ENCODE measurements at places on chromosomes 3 and 15.

GRCh38 chr3:84991422-84991900 lies 32.7 kb downstream of the CADM2 start:
- no peak for DNase-seq

- DNase-seq, result peak; percentile 81
Observed at GRCh38 chr15:50353251-50353974, 1.6 kb downstream of the GABPB1 start.

GRCh38 chr3:52191663-52192062 lies 6.3 kb upstream of the ALAS1 start:
- DNase-seq, result no peak

- DNase-seq, result no peak
Observed at GRCh38 chr15:94057305-94057704, 174.1 kb upstream of the MCTP2 start.

- DNase-seq, result no peak
Observed at GRCh38 chr15:66047321-66048024, 178.2 kb downstream of the RAB11A start.

GRCh38 chr3:89426060-89426459 lies 318.6 kb downstream of the EPHA3 start:
- DNase-seq, result no peak

DNA sequence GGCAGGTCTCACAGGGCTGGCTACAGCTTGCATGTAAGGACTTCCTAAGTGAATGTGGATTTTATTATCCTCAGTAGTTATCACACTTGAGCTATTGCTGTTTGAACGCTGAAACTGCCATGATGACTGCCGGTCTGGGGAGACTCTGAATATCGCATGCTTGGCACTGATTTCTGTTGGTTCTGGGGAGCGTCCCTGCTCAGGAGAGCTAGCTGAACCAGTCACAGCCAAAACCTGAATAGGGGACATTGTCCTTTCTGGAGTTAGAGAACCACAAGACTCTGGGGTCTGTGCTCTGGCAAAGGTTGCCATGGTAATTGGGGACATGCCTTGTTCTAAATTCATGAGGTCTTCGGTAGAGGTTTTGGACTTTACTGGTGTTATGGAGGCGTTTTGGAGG lies 30.8 kb downstream of the CMSS1 start:
- DNase-seq, result no peak

- peak; percentile 63 for DNase-seq
Observed at GRCh38 chr15:67839499-67839928, 331 bp downstream of the RNU6-1 start.

- no peak for DNase-seq
Observed at GRCh38 chr15:77837649-77838025, 204.9 kb upstream of the LINGO1 start.

- no peak for DNase-seq
Observed at GRCh38 chr3:68676136-68676535, 256.2 kb downstream of the TAFA4 start.
